ENCODE measurements at places on chromosomes 11 and 22.

GRCh38 chr22:45493286-45493771 lies 9.4 kb upstream of the FBLN1 start:
- DNase-seq = no peak

DNA sequence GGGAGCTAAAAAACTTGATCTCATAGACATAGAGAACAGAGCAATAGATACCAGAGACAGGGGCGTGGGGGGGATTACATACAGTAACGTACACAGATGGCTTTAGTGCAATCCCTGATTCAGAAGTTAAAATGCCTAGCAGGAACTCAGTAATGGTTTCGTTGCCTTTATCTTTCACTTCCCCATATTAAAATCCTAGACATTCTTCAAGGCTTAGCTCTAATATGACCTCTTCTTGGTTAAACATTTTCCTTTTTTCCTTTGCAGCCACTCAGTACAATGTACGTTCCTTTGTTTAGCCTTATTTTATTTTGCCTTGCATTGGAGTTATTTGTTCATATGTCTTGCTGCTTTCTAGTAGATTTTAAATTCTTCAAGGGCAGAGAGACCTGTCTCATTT lies 104.9 kb downstream of the C11orf87 start:
- DNase-seq = no peak

DNA sequence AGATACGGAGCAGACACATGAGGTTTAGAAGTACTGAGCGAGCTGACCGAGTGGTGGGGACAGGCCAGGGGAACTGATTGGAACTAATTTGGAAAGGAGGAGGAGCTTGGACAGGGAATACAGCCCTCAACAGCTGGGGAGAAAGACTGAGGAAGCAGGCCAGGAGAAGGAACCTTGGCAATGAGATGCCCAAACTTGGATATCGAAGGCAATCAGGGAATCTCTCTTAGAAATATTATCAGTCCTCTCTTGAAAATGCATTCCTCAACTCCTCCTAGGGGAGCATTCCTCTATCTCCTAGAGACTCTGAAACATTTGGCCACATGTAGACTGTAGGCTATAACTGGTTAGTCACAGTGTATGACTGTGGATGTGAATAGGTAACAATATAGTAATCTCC lies 284.6 kb downstream of the GUCY1A2 start:
- no peak for DNase-seq

DNA sequence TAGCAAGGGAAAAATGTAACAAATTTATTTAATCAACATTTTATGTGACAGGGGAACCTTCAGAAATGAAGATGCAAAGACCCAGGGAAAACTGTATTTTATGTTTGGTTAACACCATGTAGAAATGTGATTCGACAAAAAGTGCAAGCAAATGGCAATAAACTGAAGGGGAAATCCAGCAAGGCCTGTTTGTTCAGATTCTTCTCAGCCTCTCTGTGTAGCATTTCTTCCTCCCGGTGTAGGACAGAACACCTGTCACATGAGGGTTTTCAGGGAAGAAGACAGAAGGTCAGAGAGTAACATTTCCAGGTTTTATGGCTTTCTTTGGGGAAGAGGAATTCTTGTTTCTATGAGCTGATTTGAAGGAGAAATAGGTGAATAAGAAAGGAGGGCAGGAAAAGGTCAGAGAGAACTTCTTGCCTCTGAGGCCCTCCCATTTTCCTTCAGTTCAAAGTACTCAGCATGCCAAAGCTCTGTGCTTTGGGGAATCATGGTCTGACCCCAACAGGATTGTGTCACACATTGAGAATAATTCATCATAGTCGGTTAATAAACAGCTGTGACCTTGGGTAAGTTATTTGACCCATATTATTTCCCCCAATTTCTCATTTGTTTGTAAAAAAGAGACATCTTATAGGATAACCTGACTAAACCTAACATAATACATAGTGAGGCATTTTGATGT lies 45.5 kb upstream of the ME3 start:
- DNase-seq = no peak

DNA sequence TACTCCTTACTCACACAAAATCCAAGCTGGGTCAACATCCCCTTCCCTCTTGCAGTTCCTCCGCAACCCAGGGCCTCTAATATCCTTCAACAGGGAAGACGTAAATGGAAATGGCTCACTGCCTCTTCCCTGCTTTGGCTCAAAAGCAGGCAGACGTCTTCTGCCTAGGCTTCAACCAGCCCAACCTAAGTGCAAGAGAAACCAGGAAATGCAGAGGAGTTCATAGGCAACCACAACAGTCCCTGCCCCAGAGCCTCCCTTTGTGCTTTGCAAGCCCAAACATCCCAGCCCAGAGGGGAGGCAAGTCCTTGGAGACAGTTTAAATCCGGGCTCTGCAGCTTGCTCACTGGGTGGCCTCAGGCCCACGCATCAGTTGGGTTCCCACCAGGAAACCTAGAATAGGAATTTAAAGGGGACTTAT lies 33.3 kb downstream of the CD6 start:
- DNase-seq = no peak

- no peak for DNase-seq
Observed at GRCh38 chr22:42283278-42284201, 13.1 kb upstream of the TCF20 start.

DNA sequence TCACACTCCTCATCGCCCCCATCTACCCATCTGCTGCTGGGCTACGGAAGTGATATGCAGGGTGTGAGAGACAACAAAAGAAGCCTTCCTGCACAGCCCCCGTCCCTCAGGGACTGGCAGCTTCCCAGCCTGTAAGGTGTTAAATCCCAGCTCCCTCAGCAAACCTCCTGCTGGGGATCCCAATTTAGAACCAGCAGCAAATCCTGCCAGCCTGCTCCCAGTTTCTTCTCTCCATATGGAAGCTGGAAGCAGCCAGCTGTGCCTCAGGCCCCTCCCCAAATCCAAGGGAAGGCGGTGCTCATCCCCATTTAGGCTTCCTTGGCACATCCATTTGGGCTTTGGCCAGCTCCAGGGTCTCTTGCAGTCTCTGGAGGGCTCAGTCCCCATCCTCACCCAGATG lies 47.5 kb downstream of the PAMR1 start:
- no peak for DNase-seq

DNA sequence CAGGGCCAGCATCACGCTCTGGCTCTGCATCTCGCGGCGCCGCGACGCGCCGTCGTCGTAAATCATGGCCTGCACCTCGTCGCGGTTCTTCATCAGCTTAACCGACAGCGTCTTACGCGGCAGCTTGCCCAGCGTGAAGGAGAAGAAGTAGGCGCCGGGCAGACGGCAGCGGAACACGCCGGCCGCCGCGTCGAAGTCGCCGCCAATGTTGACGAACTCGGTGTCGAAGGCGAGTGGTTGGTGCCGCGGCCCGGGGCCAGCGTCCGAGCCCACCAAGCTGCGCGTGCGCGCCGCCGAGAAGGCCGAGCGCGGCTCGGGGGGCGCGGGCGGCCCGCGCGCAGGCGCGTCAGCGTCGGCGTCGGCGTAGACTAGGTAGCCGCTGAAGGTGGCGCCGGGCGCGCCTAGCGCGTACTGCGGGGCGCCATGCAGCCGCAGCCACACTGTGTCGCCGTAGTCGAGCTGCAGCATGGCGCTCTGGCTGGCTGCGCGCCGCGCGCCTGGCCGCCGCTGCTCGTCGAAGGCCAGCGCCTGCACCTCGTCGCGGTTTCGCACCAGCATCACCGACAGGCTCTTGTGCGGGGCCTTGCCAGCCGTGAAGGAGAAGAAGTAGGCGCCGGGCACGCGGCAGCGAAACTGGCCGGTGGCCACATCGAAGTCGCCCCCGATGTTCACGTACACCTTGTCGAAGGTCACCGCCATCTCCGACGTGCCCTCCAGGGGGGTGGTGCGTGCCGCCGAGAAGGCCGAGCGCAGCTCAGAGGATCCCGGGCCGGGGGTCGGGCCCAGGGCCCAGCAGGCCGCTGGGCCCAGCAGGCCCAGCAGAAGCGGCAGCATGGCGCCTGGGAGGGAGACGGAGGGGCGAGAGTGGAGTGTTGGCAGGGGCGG lies 3.7 kb downstream of the FAM180B start:
- DNase-seq = no peak

DNA sequence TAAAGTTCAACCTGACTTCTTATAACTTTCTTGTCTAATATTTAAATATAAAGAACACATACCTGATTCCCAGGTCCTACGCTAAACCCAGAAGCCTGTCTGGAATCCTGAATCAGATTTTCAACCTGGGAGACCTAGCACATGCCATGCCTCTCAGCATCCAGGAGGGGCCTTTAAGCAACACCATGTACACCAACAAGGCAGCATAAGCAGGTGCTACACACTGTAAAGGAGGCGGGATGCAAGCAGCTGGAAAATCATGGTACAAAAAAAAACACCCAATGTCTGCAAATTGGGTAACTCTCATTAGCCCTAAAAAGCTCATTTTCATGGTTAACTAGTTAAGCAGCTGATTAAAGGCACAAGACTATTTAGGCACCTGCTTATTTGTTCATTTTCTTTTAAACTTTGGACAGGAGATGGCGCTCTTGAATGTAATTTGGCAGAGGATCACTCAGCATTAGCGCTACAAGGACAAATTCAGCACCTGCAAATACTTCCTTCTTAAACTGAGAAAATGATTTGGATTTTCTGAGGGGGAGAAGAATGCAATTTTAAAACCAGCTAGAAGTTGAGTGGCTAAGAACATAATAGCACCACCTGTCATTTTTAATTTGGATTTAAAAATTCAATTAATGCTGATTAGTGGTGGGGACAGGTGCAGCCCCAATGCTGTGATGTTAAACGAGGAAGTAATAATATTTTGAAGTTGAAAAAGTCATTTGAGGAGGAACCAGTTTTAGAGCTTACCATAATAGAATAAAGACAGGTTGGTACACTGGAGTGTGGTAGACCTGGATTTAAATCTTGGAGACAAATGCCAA lies 104.0 kb downstream of the FAR1 start:
- peak; percentile 44 for DNase-seq

DNA sequence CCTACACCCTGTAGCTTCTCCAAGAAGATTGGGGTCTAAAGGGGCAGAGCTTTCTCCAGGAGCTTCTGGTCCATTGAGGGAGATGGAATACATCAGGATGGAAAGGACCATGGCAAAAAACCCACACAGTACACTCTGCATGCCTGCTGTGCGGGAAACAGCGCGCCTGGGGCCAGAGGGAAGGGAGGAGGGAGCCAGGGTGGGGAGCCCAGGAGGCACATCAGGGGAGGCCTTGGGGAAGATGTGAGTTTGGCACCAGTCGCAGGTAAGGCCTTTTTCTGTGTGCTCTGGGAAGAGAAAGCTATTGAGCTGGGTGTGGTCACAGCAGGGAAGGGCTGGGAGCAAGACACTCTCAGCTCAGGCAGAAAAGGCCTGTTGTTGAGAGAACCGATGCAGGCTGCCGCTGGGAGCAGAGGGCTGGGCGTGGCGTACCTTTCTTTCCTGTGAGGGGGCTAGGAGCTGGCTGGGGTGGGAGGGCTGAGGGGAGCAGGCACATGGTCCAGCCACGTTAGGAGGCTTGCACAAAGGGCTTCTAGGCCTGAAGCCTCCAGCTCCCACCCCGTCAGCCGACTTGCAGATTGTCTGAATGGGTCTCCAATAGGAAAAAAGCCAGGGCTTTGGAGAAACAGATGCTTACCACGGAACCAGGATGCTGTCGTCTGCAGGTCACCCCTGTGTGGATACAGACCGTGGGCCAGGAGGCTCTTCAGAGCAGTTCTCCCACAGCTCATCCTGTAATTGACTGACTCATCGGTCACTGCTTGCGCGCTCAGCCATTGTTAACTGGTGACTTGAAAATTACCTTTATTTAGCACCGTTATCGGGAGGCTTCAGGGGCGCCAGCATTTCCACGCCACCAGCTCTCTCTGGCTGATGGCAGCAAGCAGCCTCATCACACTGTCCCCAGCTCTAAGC lies 237.3 kb downstream of the ST3GAL4 start:
- DNase-seq = no peak

- no peak for DNase-seq
Observed at GRCh38 chr11:112279901-112280267, 19.2 kb upstream of the PLET1 start.

DNA sequence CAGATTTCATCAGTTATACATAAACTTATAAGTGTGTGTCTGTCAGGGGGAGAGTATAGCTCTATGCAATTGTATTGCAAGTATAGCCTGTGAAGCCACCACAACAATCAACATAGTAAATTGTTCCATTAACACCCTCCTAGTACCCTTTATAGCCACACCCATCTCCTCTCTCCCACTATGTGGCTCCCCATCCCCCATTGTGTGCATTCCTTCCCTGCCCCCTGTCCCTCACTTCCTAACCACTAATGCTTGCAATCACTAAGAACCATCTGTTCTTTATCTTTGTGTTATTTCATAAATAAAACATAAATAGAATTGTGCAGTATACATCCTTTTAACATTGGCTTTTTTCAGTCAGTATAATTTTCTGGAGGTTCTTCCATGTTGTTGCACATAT lies 83.1 kb upstream of the SLC5A12 start:
- no peak for DNase-seq

GRCh38 chr11:10314199-10315072 lies 9.6 kb downstream of the ADM start:
- no peak for DNase-seq

DNA sequence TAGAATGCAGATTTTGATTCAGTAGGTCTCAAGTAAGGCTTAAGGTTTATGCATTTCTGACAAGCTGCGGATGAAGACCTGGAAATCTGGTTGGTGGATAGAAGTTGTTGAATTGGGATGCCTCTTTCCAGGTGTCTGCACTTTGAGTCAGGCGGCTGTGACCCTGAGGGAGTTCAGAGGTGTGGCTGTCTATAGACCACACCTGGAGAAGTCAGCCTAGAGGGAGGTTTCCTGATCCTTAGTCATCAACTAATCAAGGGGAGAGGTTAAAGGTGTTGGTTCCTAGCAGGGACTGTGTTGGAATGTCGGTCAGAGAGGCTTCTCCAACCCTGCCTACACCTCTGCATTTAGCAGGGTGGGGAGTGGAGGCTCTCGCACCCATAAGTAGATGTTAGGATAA lies 8.0 kb downstream of the GLB1L2 start:
- no peak for DNase-seq

- no peak for DNase-seq
Observed at GRCh38 chr22:49365191-49365837, 462.4 kb downstream of the BRD1 start.

GRCh38 chr22:28016781-28017557 lies 97.9 kb upstream of the PITPNB start:
- no peak for DNase-seq

- no peak for DNase-seq
Observed at GRCh38 chr11:60003729-60004128, 13.3 kb upstream of the OOSP4B start.

DNA sequence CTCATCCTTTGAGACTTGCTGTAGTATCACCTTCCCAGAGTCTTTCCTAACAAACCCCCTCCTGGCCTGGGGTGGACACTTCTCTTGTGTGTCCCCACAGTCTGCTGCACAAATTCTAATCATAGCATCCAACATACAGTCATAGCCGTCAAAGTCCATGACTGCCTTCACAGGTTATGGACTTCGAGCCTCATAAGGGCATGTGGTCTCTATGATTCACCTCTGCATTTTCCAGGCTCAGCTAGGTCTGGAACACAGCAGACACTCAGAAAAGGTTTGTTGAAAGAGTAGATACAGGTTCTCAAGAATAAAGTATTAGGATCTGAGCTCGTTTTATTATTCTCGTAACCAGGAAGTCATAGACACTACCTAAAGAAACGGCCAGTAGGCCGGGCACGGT lies 13.2 kb upstream of the SCUBE2 start:
- DNase-seq = no peak

- DNase-seq = no peak
Observed at GRCh38 chr22:49785046-49785521, 42.6 kb downstream of the BRD1 start.

GRCh38 chr22:24181088-24181995 lies at the start of gene SUSD2:
SUSD2 (plus strand) TSS chr22:24181487; CDS start chr22:24181520, 33 bp downstream.
- DNase-seq = no peak

- no peak for DNase-seq
Observed at GRCh38 chr11:116454951-116455350, 317.8 kb downstream of the BUD13 start.

Data from forelimb muscle (tissue), 1 donor.